ENCODE measurements at places on chromosomes 1 and 21. TPM values are rescaled to one million over a fixed set of nuclear protein-coding genes. Genes with fewer than 3 reads are reported as not detected.

- DNase-seq = no peak
These were observed 212.8 kb upstream of the RAB4A start for GRCh38 chr1:229058111-229058561.

- DNase-seq = no peak
These were observed 62.8 kb downstream of the SLC66A1 start for GRCh38 chr1:19374926-19375325.

Gene KLHDC9
- total RNA-seq = 3.3 TPM

Gene KANK4
- 16.1 TPM for total RNA-seq

GRCh38 chr1:10693497-10694273 is 102.8 kb downstream of the CASZ1 start:
- no peak for DNase-seq

GRCh38 chr1:17059391-17060305 is 5.8 kb upstream of the SDHB start:
- peak; percentile 95 for DNase-seq

- no peak for DNase-seq
These were observed 39.2 kb downstream of the SIPA1L2 start for GRCh38 chr1:232590744-232591082.

DNA sequence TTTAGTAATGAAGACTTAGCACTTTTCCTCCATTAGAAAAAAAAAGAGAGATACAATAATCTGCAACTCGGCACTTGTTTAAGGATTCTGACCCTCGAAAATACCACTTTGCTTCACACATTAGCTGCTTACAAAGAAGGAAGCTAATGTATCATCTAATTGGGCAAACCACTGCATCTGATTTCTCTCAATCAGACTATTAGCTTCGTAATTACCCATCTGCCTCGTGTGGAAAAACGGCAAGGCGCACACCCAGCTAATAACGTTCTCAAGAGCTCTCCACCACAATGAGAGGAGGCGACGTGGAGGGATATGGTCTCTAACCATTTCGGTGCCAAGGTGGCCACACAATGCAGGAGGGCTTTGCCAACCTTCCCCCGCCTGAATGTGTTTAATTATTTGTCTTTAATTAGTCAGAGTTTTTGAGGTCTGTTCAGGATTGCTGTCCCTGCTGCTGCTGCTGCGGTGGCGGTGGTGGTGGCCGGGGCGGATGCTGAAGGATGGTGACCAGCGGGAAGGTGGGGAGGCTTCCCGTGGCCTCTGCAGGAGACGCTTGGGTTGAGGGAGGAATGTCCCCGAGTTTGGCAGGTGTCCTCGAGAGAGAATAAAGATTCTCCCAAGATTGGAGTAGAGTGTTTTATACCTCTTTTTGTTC is 374.5 kb downstream of the RPS6KC1 start:
- no peak for DNase-seq

Measured in tongue (tissue), 3 donors.